ENCODE measurements at places on chromosomes 12 and 14.
A peak's percentile ranks its signal among the peaks of the same experiment; 100 is the strongest.

DNA sequence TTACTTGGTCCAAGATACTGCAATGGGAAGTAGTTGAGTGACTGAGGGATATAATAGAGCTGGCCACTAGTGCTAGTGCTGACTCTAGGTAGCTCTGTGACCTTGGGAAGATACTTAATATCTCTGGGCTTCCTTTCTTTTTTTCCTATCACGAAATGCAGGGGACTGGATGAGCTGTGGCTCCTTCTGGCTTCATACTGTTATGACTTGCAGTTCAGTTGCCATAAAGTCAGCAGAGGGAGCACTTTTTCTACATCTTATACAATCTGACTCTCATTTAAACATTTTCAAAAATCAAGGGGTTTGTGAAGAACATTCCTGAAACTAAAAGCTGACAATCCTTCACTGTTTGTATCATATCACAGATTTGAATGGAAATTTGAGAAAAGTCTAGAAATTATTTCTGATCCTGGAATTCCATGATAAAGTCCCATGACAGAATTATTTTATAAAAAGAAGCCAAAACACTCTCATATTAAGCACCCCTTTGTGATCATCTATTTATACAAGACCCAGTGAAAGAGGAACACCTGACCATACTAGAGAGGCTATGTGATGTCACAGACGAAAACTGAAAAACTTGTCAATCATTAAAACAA, 5.3 kb downstream of the BHLHE41 start:
- no peak for DNase-seq

GRCh38 chr12:32777159-32777558, 21.5 kb upstream of the YARS2 start:
- no peak for DNase-seq

- peak; percentile 22 for DNase-seq
Measured at GRCh38 chr14:36767603-36768281, 106.1 kb downstream of the PAX9 start.

- DNase-seq: no peak
Measured at GRCh38 chr12:11427341-11427740, 32.0 kb upstream of the PRB2 start.

GRCh38 chr14:65832431-65833266, 420.1 kb downstream of the FUT8 start:
- DNase-seq: no peak

GRCh38 chr14:31950331-31950730, 126.8 kb upstream of the ARHGAP5 start:
- no peak for DNase-seq

DNA sequence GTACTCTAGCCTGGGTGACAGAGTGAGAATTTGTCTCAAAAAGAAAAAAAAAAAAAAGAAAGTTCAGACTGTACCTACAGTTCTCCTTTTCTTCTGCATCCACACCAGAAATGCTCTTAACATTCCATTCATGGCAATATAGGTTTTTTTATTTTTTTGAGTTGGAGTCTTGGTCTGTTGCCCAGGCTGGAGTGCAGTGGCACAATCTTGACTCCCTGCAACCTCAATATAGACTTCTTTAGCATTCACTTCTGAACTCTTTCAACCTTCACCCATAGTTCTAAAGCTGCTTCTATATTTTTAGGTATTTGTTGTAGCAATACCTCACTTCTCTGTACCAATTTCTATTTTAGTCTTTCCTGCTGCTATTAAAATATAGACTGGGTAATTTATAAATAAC, 1095.7 kb downstream of the FLRT2 start:
- no peak for DNase-seq

DNA sequence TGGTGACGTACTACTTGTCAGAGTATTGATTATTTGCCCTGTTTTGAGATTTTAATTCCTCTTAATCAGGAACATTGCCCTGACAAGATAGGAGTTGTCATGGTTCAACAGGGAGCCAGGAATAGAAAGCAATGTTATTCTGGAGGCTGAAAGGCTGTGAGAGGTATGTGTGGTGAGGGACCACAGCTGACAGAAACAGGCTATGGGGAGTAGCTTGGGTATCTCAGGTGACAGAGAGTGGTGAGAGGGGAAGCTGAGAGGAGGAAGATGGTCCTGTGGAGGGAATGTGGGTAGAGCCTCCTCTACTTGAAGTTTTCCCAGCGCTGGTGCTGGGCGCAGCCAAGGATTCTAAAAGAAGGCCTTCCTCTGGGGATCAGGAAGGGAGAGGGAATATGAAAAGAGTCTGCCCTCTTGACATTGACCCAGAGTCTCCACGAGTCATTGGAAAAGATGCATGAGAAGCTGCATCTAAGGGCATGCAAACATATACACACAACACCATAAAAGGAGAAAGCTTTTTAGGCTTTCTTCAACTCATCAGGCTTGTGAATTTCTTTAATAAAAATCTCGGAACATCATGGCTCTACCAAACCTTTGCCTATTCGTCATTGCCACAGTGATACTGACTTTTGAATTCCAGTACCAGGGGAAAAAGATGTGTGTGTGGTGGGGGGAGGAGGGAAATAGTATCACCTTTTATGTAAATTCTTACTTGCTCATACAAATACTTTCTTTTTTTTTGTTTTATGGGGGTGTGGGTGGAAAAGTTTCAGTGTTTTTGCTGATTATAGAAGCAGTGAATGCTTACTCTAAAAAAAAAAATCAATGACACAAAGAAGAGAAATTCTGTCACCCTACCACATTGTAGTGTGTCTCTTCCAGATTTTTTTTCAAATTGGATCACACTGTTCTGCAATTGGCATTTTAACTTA, 39.9 kb upstream of the DHRS7 start:
- no peak for DNase-seq

DNA sequence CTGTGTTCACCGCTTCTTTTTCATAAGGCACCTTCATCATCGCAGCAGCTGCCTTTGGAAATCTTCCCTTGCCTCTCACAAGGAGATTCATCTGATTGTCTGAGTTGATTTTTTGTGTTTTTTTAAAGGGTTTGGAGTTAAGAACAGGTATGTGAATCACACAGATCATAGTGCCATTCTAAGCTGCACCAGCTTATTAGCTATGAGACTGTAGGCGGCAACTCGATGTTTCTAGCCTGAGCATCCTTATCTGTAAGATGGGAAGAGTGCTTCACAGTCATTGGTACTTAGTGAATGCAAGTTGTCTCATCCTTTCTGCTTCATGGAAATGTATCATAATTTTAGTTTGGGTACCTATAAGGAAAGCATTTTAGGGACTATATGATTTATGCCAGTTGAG, 32.0 kb downstream of the SLC25A29 start:
- no peak for DNase-seq

- DNase-seq: no peak
Measured at GRCh38 chr12:96221391-96221790, 27.2 kb downstream of the ELK3 start.

- DNase-seq: peak; percentile 47
Measured at GRCh38 chr12:2498964-2499500, 295.7 kb upstream of the FKBP4 start.

GRCh38 chr14:58944343-58944967, 244.0 kb upstream of the DAAM1 start:
- peak; percentile 76 for DNase-seq

- DNase-seq: no peak
Measured at GRCh38 chr12:60071759-60072191, 475.9 kb downstream of the SLC16A7 start.

GRCh38 chr14:23379366-23380196, 2.7 kb downstream of the CMTM5 start:
- DNase-seq: peak; percentile 60

DNA sequence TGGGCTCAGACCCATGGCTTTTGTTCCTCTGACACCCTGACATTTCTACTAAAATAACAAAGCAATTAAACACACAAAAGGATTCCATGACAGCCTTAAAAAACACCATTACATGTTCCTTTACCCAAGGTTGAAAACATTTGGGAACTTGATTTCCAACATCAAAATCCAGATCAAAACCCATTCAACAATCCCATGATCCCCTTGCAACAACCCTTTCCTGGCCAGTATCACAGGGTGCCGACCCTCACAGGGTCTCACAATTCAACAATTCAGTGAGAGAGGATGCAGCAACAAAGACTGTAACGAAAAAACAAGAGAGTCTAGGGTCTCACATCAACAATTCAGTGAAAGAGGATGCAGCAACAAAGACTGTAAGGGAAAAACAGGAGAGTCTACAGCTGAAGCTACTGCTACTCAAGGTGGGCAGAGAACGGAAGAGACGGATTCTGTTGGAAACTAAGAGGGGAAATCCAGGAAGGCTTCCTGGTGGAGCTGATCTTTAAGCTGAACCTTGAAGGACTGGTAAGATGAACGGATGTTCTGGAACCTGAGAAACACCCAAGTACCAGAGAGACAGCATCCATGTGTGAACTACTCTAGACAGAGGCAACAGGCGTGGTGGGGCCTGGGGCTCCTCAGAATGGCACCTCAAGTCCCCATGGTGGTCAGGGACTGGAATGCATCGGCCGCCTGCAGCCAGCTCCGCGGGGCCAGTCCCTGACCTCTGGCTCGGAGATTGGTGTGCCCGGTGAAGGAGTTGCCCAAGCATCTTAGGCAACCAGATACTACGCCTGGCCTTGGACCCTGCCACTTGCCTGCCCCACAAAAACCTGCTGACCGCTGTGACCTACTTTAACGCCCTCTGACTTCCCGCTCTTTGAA, 22.7 kb upstream of the ZFP36L1 start:
- DNase-seq: no peak

GRCh38 chr14:22538671-22539228, 50.3 kb downstream of the DAD1 start:
- no peak for DNase-seq

DNA sequence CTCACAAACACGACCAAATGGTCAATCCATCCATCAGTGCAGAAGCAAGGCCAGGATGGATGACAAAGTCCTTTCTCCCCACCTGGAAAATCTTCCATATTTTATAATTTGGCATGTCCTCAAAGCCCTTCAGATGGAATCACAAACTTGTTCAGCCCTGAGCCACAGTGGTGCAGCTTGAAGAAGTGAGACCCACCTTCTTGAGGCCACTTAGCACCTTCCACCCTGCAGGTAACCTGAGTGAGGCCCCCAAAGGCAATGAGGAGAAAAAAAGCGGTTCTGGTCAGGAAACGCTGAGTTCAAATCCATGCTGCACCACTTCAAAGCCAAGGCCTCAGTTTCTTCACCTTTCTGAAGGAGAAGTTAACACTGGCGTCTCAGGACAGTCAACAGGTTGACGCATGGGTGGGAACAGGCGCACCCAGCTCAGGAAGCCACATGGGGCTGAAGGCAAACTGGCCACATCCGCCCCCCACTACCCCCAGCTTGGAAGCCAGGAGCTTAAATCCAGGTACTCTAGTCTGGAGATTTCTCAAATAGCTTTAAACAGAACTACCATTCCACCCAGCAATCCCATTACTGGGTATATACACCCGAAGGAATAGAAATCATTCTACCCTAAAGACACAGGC, 320.4 kb downstream of the BCL11B start:
- no peak for DNase-seq

GRCh38 chr12:116662612-116663144, 75.2 kb downstream of the SPRING1 start:
- no peak for DNase-seq

DNA sequence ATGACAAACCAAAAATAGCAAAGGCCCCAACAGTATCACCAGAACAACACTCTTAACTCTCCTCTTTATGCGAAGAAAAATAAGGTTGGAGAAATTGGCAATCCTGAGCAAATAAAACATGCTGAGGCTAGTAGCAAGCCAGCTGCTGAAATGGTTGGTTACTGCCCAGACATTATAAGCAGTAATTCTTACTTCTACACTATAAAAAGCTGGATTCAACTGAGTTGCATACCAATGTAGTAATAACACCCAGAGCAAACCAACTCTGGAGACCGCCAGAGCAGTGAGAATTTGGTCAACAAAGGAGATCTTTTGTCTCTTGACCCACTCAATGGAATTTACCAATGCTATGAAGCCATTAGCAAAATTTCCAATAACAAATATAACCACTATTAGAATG, 628 bp downstream of the TAS2R30 start:
- no peak for DNase-seq

- DNase-seq: no peak
Measured at GRCh38 chr14:28121512-28122297, 644.9 kb upstream of the FOXG1 start.

DNA sequence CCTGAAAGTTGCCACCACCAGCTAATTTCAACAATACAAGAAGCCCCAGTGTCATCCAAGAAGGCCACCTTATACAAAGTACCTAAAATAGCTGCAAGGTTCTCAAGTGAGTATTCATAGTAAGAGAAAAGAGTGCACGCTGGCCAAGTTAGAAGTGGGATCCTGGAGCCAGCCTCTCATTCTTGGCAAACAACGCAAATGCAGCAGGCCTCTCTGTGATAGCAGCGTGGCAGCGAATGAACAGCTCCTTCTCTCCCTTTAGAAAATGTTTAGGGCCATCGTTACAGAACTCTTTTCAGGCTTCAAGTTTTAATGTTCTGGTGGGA, 78.0 kb upstream of the IFNG-AS1 start:
- no peak for DNase-seq

DNA sequence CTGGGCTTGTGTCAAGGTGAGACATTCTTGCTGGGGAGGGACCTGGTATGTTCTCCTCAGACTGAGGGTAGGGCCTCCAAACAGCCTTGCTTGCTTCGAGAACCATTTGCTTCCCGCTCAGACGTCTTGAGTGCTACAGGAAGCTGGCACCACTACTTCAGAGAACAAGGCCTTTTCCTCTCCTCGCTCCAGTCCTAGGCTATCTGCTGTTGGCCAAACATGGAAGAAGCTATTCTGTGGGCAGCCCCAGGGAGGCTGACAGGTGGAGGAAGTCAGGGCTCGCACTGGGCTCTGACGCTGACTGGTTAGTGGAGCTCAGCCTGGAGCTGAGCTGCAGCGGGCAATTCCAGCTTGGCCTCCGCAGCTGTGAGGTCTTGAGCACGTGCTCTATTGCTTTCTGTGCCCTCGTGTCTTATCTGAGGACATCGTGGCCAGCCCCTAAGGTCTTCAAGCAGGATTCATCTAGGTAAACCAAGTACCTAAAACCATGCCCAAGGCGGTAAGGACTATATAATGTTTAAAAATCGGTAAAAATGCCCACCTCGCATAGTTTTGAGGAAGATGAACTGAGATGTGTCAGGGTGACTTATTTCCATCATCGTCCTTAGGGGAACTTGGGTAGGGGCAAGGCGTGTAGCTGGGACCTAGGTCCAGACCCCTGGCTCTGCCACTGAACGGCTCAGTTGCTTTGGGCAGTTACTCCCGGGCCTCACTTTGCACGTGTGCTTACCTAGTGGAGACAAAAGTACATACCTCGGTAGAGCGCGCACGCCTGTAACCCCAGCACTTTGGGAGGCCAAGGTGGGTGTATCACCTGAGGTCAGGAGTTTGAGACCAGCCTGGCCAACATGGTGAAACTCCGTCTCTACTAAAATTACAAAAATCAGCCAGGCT, 4.3 kb downstream of the GAPDH start:
- DNase-seq: no peak

DNA sequence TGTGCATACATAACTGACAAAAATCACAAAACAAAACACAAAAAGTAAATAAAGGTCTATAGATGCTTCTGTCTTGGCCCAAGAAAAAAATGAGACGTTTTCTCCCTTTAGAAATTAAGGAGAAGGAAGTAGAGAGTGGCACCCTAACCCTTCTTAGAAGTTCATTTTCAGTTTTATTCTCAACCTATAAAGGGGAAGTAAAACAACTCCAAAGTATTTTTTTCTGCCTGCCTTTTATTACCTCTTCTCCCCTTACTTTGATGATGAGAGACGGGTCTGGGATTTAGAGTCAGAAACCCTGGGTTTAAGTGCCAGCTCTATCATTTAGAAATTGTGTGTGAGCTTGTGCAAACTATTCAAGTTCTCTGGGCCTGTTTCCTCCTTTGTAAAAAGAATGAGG, 2.8 kb downstream of the PRIM1 start:
- DNase-seq: no peak
